Fibroblast of mammary gland (primary cell): ENCODE measurements at places on chromosomes 2 and 18.

DNA sequence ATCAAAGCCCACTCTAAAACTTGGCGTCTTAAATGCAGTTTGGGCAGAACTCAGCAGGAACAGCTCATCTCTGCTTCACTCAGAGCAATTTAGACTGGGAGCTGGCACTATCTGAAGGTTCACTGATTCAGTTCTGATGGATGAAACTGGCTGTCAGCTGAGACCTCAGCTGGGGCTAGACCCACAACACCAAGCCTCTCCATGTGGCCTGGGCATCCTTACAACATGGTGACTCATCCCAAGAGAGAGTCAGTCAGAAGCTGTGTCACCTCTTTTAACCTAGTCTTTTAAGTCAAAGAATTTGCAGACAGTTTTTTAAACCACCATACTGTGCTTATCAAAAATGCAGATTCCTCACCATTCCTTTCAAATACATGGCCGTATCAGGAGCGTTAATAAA is 62.6 kb upstream of the ZNF397 start:
- peak; percentile 90 for DNase-seq

GRCh38 chr2:218343591-218343990 is 13.1 kb upstream of the CATIP start:
- DNase-seq = peak; percentile 42

- DNase-seq = no peak
Observed at GRCh38 chr2:62435720-62436119, 70.3 kb downstream of the TMEM17 start.

GRCh38 chr2:207727261-207727660 is 15.8 kb downstream of the CCNYL1 start:
- DNase-seq = peak; percentile 49

DNA sequence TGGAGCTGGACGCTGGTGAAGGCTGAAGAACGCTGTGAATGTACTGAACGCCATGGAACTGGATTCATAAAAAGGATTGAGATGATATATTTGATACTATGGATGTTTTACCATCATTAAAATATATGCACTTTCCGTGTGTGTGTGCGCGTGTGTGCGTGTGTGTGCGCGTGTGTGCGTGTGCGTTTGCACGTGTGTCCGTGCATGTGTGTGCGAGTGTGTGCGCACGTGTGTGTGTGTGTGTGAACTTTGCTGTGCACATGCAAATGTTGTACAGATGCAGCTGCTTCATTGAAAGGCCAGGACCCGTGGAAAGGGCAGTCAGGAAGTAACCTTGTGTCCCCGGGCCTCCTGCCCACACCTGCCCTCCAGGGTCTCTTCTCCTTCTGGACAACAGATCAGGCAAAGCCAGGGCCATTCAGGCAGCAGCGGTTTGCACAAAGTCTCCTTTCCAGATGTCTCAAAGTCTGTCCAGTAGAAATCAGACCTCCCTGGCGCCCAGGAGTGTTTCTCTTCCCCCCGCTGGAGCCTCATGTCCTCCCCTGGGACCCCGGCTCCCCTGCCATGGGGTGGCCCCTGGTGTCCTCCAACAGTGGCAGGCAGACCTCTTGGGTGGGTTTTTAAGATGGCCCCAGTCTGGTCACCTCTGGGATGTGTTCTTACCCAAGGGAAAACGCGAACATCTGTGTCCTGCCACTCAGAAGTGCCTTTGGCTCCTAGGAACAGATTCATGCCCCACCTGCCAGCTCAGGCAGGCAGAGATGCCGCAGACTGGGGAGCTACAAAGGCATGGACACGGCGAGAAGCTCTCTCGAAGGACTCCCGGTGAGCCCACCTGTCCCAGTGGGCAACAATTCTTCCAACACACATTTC is 86.1 kb upstream of the GPC1 start:
- DNase-seq = no peak

- DNase-seq = no peak
Observed at GRCh38 chr2:79972661-79973060, 331.9 kb downstream of the LRRTM1 start.

GRCh38 chr2:133523406-133523805 is 44.9 kb downstream of the NCKAP5 start:
- no peak for DNase-seq

DNA sequence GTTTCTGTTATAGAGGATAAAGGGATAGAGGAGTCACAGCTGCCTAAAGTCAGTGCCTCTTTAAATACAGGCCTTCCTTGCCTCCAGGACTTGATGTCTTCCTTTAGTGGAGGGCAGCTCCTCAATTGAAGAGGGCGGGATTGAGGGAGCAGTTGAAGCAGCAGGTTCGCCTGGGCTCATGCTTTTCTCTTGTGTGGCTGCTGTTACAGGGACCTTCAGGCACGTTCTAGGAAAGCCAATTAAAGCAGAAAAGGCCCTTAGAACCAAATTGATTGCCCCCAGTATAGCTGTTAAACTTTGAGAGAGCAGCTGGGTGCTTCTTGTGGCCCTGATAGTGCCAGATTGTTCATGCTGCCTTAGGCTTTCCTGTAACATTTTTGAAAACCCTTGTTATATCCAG is 42.0 kb upstream of the LTBP1 start:
- no peak for DNase-seq

- no peak for DNase-seq
Observed at GRCh38 chr2:209870067-209870466, 98.4 kb downstream of the UNC80 start.
